ENCODE measurements at places on chromosomes 13 and 19.

DNA sequence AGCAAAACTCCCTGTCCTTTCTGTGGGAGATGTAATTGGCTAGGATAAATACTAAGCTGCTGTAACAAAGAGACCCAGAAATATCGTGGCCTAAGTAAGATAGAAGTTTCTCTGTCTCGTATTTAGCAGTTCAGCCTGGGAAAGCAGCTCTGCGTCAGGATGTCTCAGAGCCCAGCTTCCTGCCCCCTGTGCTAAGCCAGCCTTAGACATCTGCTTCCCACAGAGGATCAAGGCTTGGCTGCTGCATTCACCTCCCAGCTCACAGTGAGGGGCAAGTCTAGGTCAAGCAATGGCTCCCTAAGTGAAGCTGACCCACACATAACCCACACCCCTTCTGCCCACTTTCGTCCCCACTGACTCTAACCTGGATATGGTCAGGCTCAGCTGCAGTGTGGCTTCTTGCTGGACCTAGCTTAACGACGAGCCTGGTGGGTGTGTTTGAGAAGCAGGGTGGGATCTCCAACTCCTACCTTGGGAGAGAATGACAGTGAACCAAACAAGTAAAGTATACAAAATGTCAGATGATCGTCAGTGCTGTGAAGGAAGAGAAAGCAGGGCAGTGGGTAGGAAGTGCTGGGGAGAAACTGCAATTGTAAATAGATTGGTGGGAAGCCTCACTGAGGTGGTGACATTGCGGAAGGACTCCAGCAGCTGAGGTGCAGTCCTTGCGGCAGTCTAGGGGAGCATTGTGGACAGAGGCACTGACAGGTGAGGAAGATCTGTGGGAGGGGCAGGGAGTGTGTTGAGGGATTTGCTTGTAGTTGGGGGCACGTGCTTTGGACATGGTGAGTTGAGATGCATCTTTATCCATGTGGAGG, 82.9 kb downstream of the TNFRSF19 start:
- no peak for DNase-seq

GRCh38 chr19:42316223-42317211, 3.4 kb downstream of the TMEM145 start:
- DNase-seq: no peak

DNA sequence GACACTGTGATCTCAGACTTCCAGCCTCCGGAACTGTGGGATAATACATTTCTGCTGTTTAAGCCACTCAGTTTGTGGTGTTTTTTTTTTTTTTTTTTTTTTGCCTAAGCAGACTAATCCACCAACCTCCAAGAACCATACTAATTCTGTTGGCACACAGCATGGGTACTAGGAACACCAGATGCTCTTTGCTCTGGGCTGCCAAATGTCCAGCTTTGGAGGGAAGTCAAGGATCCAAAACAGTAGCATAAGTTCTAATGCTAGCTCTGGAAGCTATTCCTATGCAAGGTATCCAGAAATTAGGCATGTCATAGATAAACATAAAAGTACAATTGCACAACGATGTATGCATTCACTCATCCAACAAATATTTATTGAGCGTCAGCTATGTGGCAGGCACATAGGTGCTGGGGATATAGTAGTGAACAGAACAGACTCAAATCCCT, 64.5 kb upstream of the WDFY2 start:
- peak; percentile 51 for DNase-seq

- DNase-seq: no peak
Measured at GRCh38 chr13:50485979-50486935, 357.2 kb downstream of the DLEU7 start.

DNA sequence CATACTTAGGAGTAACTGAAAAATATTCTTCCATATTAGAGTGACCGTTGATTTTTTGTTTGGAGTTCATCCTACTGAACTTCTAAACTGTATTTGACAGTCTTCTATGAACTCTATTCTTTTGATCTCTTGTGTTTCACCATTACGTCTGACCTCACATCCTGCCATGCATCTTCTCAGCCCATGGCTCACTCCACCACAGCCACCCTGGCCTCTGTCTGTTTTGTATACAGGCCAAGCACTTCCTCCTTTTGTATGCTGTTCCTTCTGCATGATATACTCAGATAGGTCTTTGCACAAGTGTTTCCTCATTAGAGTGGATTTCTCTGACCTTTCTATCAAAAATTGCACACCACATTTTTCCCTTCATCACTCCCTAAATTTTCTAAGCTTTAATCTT, 119.9 kb downstream of the MAB21L1 start:
- DNase-seq: no peak

DNA sequence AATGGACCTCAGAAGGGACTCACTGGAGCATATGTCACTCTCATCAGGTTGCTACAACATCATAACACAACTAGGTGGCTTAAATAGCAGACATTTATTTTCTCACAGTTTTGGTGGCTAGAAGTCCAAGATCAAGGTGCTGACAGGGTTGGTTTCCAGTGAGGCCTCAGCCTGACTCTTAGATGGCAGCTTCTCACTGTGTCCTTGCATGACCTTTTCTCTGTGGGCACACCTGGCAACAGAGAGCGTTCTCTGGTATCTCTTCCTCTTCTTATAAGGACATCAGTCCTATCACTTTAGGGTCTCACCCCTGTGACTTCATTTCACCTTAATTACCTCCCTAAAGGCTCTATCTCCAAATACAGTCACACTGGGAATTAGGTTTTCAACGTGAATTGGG, 74.5 kb downstream of the CYSLTR2 start:
- DNase-seq: no peak

Measured in cerebellar nuclear complex (tissue), 1 donor.